ENCODE measurements at places on chromosomes 5 and 9.
A peak's percentile ranks its signal among the peaks of the same experiment; 100 is the strongest.

DNA sequence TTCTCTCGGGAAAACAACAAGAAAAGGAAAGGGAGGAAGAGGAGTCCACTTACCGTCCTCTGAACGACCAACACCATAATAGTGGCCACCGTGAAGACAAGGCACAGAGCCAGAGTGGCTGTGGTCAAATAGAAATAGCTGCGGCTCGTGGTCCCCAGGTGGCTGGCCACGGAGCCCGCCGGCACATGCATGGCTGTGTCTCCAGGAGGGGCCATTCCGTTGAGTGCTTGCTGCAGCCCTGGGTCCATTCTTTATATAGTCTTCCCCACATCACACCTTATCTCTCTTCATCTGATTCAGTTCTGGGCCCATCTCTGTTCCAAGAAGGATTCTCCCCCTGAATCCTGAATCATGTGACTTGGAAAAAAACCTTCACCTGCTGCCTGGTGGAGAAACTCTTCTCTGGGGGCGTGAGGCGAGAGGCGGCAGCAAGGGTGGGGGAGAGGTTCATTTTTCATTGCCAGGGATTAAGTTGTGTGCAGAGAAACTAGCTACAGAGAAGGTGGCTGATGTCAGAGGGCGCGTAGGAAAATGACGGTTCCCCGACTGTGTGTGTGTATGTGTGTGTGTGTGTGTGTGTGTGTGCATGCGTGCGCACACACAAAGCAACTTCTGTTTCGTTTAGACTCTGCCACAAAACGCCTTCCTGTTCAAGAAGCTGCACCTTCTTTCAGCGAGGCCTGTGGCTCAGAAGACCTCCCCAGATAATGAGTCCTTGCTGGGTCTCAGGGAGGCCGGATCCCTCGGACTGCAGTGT, at the start of gene TNFSF8:
TSS of gene TNFSF8 (minus strand) at position 536 of the 757 bp plus-strand sequence. CDS start at position 248, 288 bp downstream.
- DNase-seq, result no peak

GRCh38 chr5:34488984-34489383, 167.1 kb upstream of the RAI14 start:
- DNase-seq, result no peak

DNA sequence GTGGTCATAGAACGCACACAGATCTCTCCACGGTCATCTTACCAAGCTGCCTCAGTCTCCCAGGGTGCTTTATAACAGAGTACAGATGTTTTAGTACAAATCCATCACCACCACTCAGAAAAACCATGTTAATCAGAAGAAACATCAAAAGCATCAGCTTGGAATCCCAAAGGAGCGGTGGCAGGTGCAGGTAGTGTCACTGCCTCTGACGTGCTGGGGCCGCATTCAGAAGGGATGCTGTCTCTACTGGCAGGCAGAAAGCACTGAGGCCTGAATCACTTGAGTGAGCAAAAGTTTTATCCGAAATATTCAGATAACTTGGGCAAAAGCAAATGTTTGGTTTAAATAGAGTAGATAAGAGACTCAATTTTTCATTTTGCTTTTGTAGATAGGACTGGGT, 448.4 kb upstream of the ZNF608 start:
- no peak for DNase-seq

DNA sequence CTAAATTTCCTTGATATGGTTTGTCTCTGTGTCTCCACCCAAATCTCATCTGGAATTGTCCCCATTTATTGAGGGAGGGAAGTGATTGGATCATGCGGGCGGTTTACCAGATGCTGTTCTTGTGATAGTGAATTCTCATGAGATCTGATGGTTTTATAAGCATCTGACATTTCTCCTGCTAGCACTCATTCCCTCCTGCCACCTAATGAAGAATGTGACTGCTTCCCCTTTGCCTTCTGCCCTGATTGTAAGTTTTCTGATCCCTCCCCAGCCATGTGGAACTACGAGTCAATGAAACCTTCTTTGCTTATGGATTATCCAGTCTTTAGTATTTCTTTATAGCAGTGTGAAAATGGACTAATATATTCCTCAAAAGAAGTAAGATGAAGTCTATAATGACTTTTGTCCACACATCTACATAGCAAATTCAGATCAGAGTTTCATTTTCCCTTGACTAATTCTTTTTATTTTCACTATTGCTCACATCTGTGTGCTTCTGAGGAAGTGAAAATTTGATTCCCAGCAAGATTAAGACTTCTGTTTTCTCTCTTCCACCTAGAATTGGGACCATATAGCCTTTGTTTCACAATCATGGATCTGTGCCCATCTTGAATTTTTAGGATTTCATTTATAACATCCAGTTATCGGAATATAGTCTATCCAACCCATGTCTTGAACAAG, 393.5 kb downstream of the DMAC1 start:
- no peak for DNase-seq

- DNase-seq, result no peak
Observed at GRCh38 chr9:108802967-108803366, 52.8 kb downstream of the ACTL7B start.

- no peak for DNase-seq
Observed at GRCh38 chr5:1728846-1729245, 70.8 kb downstream of the MRPL36 start.

DNA sequence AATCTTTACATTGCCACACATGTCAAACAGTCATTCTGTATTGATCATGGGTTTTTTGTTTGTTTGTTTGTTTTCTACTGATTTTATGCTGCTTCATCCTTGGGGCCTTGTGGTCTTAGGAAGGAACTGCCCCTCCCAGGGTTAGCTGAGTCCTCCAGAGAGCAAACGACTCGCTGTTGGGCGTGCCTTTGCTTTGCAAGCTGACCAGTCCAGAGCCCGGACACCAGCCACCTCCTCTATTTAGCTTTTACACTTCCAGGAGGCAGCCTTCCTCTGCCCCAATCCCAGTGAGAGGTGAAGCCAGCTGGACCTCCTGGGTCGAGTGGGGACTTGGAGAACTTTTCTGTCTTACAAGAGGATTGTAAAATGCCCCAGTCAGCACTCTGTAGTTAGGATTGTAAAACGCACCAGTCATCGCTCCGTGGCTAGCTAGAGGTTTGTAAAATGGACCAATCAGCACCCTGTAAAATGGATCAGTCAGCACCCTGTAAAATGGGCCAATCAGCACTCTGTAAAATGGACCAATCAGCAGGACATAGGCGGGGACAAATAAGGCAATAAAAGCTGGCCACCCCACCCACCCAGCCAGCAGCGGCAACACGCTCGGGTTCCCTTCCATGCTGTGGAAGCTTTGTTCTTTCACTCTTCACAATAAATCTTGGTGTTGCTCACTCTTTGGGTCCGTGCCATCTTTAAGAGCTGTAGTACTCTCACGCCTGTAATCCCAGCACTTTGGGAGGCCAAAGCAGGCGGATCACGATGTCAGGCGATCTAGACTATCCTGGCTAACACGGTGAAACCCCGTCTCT, 154.4 kb downstream of the ERCC6L2 start:
- DNase-seq, result no peak

DNA sequence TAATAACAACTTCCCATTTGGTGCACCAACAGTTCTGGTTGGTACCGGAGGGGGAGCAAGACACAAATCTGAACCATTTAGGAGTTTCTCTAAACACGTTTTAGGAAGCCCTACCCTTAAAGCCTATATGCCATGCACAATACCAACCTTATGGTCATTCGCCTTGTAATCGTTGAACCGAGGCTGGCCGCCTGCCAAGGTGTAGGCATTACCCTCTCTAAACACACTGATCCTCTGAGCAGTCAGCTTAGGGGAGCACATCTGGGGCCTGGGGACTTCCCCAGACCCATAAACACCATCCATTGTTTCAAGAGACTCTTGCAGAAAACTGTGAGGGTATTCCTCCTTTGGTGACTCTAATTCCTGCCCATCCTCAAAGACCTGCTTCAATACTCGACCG, 328 bp downstream of the GRXCR2 start:
- DNase-seq, result no peak

DNA sequence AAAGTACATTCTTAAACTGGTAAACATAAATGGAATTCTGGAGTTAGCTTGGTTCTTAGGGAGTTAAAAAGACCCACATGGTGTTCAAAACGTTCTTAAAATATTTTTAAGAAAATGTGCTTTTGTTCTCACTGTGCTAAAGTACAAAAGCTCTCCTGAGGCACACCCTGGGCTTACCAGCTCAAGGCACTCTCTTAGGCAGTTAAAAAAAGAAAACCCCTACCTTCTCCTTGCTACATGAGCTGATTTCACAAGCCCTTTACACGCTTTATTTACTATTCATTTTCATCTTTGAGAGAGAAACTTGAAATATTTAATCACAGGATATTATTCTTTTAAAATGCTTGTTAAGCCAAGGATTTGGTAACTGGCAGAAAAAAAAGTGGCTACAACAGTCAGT, 723.3 kb upstream of the GRAMD2B start:
- DNase-seq, result peak; percentile 8

DNA sequence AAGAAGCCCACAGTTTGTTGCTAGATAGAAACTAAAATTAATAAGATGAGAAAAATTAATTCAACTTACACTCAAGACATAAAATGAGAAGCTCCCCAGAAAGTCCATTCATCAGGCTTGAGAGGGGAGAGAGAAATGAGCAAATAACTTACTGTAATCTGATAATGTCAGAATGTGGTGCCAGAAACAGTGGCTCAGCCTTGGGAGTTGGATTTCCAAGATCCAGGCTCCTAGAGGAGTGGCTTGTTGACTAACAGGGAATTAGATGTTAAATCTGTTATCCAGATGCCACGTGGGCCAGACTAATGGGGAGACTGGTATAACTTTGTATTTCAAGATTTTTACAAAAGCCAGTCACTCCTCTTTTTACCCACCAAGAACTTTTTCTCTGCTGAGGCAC, 458.2 kb downstream of the GADD45G start:
- no peak for DNase-seq

GRCh38 chr5:171841984-171842776, 56.6 kb downstream of the SMIM23 start:
- no peak for DNase-seq

GRCh38 chr5:100757618-100758017, 145.5 kb downstream of the ST8SIA4 start:
- no peak for DNase-seq

GRCh38 chr9:124663046-124663961, 107.8 kb downstream of the NR6A1 start:
- no peak for DNase-seq

DNA sequence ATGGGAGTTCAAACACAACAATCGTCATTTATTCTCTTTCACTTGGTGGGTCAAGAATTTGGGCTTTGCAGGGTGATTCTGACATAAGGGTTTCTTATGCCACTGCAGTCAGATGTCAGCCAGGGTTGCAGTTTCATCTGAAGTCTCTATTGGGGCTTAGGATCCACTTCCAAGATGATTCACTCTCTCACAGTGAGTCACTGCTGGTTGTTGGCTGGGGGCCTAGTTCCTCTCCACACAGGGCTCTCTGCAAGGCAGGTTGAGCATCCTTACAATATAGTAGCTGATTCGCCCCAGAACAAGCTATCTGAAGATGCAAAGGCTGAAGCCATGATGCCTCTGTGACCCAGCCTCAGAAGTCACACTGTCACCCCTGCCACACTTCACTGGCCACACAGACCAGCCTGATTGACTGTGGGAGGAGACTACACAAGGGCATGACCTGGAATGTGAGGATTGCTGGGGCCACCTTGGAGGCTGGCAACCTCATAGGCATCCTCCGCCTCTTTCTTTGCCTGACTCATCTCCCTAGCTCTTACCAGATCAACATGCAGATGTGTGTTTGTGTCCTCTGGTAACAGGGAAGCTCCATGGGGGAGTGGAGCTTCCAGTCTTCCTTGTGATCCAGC, 4.5 kb upstream of the CARD19 start:
- no peak for DNase-seq

GRCh38 chr5:157860898-157861890, 2.2 kb upstream of the CLINT1 start:
- no peak for DNase-seq

DNA sequence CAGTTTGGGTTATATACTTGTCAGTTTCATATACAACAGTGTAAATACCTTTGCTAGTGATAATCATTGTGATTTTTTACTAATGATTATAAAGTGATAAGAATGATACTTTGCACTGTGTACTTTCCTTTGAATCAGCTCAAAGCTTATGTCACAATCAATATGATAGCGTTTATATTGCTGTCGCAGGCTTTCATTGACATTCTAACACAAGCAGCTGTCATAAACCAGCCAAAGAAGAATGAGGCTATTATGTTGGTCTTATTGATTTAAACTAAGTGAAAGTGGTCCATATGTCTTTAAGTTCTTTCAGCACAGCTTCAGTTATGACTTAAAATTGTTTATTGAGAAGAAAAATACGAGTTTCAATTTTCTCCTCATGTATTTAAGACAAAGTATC, 272.7 kb upstream of the RGMB start:
- no peak for DNase-seq

DNA sequence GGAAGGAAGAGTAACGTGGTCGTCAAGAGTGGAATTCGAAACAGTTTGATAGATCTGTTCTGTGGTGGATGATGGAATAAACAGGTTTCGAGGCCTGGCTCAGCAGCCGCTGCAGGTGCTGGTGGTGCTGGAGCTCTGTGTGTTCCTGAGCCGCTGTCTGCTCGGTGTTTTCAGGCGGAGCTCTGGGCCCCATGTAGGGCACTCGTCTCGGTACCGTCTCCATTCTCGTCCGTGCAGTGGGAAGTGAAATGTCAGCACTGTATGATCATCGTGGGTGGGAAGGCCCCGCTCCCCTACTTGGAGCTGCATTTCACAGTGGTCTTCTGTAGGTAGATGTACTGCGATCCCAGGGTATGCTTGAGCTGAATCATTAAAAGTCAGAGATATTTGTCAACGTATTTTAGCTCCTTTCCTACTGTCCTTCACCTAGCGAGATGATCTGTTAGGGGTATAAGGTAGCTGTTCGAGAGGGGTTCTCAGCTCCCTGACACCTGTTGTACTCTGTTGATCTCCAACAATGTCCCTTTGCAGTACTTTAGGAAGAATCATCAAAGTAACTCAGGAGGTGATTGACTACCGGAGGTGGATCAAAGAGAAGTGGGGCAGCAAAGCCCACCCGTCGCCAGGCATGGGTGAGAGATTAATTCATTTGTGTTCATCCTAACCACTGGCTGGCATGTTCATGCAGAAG, 35.9 kb downstream of the TENT4A start:
- DNase-seq, result no peak

- no peak for DNase-seq
Observed at GRCh38 chr5:101153526-101153925, 250.4 kb upstream of the ST8SIA4 start.

GRCh38 chr5:54443270-54443669, 12.2 kb upstream of the HSPB3 start:
- DNase-seq, result no peak

- DNase-seq, result peak; percentile 91
Observed at GRCh38 chr5:151123897-151124751, 33.5 kb downstream of the ANXA6 start.

DNA sequence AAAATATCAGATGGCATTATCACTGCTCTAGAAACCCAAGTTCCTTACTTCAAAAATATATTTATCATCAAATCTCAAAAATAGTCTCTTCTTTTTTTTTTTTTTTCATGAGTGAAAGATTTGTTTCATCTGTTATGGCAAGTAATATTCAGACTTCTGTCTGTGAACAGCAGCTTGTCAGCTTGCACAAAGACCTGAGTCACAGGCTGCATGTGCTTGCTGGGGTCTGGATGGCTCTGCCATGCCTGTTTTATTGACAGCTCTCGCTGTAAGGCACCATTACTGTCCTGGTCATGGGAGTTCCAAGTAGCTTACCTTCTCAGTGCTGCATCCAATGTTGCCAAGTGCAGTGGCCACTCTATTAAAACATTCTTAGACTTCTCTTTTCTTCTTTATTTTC, 456.4 kb downstream of the GADD45G start:
- DNase-seq, result no peak

- DNase-seq, result no peak
Observed at GRCh38 chr5:59554501-59554900, 339.0 kb downstream of the PDE4D start.

GRCh38 chr5:119406551-119407110, 45.7 kb upstream of the HSD17B4 start:
- no peak for DNase-seq

Data from NCI-H345 (cell line).